GM23248 (cell line): ENCODE measurements at places on chromosomes 5 and 9. TPM values are rescaled to one million over a fixed set of nuclear protein-coding genes. Genes with fewer than 3 reads are reported as not detected.

- H3K27ac ChIP-seq = peak overlapping the region; percentile 98; the same call in 1 of the 2 replicates
- DNase-seq = no peak
- H3K4me1 ChIP-seq = peaks cover 38% of the 10 kb centered on the region
Observed at GRCh38 chr9:134405527-134405926, 79.3 kb downstream of the RXRA start.

Gene FBP2
- not detected in 2 replicates for total RNA-seq

Gene PCDHGA4
- 10.8 and 13.9 TPM in 2 replicates for total RNA-seq

GRCh38 chr9:128026255-128026772, 40.8 kb downstream of the NAIF1 start:
- 0 out of 2 replicates have a peak, but pooled peaks cover 3% of the 10 kb centered on the region for H3K4me1 ChIP-seq
- no peaks in the 10 kb centered on the region for H3K27me3 ChIP-seq
- no peak overlapping the region for H3K27ac ChIP-seq
- H3K36me3 ChIP-seq = no peaks in the 10 kb centered on the region
- DNase-seq = no peak

DNA sequence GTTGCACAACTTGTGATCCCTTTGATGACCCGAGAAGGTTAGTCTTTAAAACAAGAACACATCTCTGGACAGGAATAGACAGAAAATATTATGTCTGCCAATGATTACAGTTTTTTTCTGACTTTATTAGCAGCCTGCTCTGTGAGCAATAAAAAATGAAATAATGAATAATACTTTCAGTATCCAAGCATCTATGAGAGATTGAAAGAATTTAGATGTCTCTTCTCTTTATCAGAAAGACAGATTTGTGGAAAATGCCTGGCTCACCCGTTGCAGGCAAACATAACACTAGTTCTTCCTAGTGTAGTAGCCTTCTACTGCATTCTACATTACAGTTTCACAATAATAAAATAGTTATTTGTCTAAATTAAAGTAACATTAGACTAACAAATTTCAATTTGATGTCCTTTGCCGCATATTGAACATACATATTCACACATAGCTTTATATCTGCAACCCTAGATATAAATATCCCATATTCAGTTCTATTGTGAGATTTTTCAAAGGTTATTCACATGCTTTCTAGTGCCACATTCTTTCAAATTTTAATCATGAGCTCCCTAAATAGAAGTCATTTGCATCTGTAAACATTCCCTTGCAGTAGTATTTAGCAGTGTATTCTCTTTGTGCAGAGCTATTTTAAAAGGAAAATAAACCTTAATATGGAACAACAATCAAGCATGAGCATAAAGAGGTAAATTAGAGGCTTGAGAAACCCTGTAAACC, 267.3 kb downstream of the EFNA5 start:
- H3K4me3 ChIP-seq = no peak overlapping the region
- H3K4me1 ChIP-seq = no peaks in the 10 kb centered on the region
- no peaks in the 10 kb centered on the region for H3K36me3 ChIP-seq
- no peak for DNase-seq

DNA sequence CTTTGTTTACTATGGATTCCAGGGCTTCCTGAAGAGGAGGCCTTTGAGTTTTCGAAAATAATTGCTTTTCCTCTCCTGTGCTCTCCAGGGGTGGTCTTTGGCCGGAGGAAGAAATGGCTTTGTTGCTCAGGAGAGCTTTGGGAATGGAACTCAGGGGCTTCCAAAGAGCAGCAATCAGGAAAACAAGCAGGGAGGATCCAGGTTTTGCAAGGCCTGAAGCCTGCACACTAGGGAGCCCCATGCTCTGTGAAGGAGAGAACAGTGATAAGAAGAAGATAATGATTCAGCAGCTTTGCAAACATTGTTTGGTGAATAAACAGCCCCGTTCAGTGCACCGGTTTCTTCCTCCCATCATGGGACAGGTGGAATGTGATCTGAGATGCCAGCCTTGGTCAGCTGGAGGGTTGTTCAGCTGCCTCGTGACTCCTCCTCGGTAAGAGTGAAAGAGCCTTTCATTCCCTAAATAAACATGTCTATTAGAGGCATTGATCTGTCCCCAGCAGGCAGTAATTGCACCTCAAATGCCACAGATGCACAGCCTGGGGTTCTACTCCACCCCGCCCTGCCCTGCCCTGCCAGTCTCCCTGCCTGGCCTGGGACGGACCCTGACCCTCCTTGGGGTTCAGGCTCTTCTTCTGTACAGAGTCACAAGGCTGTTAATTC, 11.5 kb upstream of the ALDH1B1 start:
- no peak overlapping the region for H3K27ac ChIP-seq
- H3K4me1 ChIP-seq = peaks cover 17% of the 10 kb centered on the region
- no peaks in the 10 kb centered on the region for H3K27me3 ChIP-seq
- no peaks in the 10 kb centered on the region for H3K36me3 ChIP-seq
- DNase-seq = no peak
